Natural killer cell treated with Interleukin-12 subunit alpha and Interleukin-12 subunit beta and Interleukin-15 and Interleukin-18, amount 100 ng/mL, for 72 hours (primary cell): ENCODE measurements at places on chromosomes 12 and 14. TPM values are rescaled to one million over a fixed set of nuclear protein-coding genes. Genes with fewer than 3 reads are reported as not detected.

Gene LIN52
- total RNA-seq, result 20.7 TPM

Gene TESPA1
- total RNA-seq, result 45.9 TPM

Gene SLC25A47
- total RNA-seq, result not detected

Gene FOXN4
- total RNA-seq, result not detected

Gene LLPH
- 34.9 TPM for total RNA-seq

Gene SYT1
- not detected for total RNA-seq

Gene VASH1
- total RNA-seq, result 1.2 TPM

Gene SLC7A8
- total RNA-seq, result 0.07 TPM

Gene CDK2
- total RNA-seq, result 72.3 TPM

Gene SDR9C7
- total RNA-seq, result not detected

Gene CD27
- 2.2 TPM for total RNA-seq

Gene CCDC77
- 13.4 TPM for total RNA-seq

Gene DENND5B
- 0.05 TPM for total RNA-seq

Gene CCDC196
- not detected for total RNA-seq

Gene DPF3
- 11.8 TPM for total RNA-seq

Gene POTEM
- total RNA-seq, result not detected

Gene CLEC4C
- total RNA-seq, result not detected

Gene PPP2R3C
- total RNA-seq, result 91.5 TPM

Gene KRT71
- total RNA-seq, result not detected

Gene ADAMTS20
- total RNA-seq, result not detected

Gene P2RX7
- 20.2 TPM for total RNA-seq

Gene PPP4R3A
- 138 TPM for total RNA-seq

Gene CCDC59
- total RNA-seq, result 60.8 TPM

Gene ALX1
- total RNA-seq, result not detected

Gene CELA1
- total RNA-seq, result 0.31 TPM

Gene AQP2
- total RNA-seq, result not detected

Gene WNT1
- not detected for total RNA-seq

Gene NPFF
- total RNA-seq, result not detected

Gene LRTM2
- not detected for total RNA-seq

Gene CFAP251
- 2.9 TPM for total RNA-seq

Gene PALS1
- total RNA-seq, result 10.8 TPM

Gene MANSC4
- not detected for total RNA-seq

Gene ART4
- not detected for total RNA-seq

Gene ANKRD33
- not detected for total RNA-seq

Gene ZNF891
- total RNA-seq, result 1.7 TPM

Gene SERPINA9
- total RNA-seq, result not detected

Gene TAS2R7
- total RNA-seq, result not detected

Gene CNTN1
- total RNA-seq, result not detected

Gene LRRK2
- 0.29 TPM for total RNA-seq

Gene RNF212B
- not detected for total RNA-seq

Gene SOX5
- total RNA-seq, result 3.0 TPM

Gene TAS2R19
- 11.7 TPM for total RNA-seq

Gene FOXA1
- total RNA-seq, result not detected

Gene SLC8A3
- 0.08 TPM for total RNA-seq

Gene TC2N
- total RNA-seq, result 12.0 TPM

Gene TMCC3
- total RNA-seq, result 1.8 TPM

Gene LBHD2
- not detected for total RNA-seq

Gene PLEK2
- not detected for total RNA-seq

Gene CABP1
- total RNA-seq, result not detected

Gene CLMN
- 2.6 TPM for total RNA-seq

Gene TTC6
- total RNA-seq, result not detected

Gene DIO2
- not detected for total RNA-seq

Gene ARG2
- 8.0 TPM for total RNA-seq
